DND-41 (cell line): ENCODE measurements at places on chromosomes 2 and 18.

DNA sequence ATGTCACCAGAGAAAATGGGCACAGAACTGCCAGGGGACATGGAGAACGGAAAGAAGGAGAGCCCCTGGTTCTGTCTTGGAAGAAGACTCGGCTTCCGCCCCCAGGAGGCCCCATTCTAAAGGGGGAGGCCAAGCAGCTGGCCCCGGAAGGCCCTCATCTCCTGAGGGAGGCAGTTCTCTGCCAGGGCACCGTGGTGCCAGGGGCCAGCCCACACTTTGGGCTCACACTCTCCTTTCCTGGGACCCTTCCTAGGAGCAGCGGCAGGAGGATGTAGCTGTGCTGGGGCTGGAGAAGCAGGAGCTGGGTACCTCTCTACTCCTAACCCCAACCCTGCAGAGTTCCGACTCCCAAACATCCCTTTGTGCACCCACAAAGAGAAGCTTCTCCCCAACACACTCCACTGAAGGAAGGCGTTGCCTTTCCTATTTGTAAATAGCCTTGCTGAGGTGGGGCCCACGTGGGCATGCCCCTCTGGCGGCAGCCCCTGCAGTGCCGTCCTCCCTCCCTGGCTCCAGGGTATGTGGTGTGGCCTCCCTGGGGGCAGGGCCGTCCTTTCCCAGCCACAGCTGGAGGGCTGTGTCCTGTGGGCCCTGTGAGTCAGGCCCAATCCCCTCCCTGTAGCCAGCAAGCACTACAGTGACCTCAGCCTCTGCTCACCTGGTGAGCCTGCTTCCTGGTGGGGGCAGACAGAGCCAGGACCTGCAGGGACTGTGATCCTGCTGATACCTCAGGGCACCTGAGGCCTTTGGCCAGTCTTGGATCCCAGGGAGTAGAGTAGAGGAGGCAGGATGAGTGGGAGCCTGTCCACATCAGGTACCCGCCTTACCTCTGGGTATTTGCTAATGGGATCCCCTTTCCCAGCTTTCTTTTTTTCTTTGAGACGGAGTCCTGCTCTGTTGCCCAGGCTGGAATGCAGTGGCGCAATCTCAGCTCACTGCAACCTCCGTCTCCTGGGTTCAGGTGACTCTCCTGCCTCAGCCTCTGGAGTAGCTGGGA lies 26.6 kb downstream of the ZFP36L2 start:
- no peak for DNase-seq

DNA sequence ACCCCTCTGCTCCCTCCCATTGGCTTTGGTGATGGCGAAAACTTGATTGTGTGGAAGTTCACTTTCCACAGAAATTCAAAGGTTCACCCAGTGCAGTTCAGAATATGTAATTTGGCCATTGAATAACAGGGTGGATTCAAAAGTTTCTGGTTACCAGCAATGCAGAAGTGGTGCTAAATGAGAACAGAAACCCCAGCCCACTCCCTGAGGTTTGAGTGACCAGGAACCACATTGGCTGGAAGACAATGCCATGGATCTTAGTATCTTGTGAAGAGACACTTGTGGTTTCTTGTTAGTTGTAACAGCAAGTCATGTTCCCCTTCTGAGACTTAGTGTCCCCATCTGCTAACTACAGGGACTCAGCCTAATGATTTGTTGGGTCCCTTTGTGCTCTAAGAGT lies 49.8 kb downstream of the QPCT start:
- DNase-seq = no peak

DNA sequence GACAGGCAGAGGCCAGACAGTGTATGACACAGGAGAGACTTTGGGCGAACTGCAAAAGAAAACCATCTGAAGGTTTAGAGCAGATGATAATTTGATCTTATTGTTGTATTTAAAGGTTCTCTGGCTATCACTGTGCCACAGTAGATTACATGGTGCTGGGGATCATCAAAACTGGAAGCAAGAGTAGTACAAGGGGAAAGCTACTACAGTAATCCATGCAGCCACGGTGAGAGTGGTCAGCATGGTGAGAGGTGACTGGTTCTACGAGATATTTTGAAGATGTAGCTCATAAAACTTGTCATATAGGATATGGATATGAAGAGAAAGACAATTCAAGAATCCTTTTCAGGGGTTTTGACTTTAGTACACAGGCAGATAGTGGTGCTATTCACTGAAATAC lies 194.8 kb upstream of the GULP1 start:
- DNase-seq = no peak

- no peak for DNase-seq
Measured at GRCh38 chr18:22711192-22711685, 221.9 kb upstream of the RBBP8 start.

DNA sequence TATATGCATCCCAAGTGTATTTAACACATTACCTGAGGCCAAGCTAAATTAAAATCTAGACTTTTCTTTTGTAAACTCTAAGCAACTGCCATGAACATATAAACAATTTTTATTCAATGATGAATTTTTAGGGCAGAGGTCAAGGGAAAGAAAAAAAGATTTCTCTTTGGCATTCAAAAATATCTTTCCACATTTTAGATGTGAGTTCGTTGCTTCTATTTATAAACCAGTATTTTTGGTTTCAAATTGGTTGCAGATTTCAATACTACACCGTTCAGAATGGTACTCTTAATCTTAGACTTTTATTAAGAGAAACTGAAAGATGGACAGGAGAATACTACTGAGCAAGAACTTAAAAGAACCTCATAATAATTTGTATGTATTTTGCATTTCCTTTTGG lies 293.6 kb upstream of the CCDC68 start:
- no peak for DNase-seq

DNA sequence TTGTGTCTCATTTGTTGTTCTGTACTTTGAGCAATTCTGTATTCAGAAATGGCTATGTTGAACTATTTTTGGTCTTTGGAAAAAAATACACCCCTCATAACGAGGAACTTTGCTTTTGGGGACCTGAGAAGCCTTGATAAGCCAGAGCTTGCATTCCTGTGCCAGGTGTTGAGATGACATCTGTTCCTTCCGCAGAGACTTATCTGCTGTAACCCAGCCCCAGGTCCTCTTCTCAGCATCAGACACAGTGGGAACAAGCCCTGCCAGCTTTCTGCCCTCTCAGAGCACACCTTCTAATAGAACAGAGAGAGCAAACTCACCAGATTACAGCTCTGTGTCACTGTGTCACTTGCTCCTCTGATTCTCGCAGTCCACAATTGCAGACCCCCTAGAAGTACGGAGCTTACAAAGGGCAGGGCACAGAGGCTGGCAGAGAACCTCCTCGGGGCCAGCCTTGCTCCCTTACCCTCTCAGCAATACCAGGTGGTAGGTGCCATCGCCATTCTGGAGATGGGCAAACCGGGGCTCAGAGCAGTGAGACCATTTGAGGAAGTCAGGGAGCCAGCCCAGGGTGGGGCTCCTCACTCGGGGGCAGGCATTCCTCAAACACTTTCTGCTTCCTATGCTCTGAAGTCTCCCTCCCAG lies 97.4 kb downstream of the DDX1 start:
- DNase-seq = no peak

DNA sequence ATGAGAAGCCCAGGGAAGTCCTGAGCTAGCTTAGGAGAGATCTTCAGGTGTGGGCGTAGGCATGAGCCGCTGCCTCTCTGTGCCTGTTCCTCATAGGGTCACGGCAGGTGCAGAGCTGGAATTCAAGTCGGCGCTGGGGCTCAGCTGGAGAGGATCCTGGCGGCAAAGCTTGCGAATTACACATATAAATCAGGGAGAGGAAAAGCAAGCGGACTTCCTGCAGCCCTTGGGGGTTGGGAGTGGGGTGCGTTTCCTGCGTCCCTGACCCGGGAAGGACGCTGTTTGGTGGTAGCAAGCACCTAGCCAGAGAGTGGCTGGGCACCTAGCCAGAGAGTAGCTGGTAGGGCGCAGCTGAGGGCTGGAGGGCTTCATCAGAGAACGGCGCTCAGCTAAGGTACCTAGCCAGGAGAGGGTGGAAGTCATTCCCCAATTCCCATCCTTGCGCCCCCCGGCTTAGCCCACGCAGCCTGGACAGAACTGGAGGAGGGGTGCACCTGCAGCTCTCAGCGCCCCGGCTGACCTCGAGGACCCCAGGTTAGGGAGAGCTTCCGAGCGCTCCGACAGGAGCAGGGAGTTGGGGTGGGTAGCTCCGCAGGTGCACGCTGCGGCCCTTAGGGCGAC lies 459 bp upstream of the EFR3B start:
- DNase-seq = peak; percentile 37

DNA sequence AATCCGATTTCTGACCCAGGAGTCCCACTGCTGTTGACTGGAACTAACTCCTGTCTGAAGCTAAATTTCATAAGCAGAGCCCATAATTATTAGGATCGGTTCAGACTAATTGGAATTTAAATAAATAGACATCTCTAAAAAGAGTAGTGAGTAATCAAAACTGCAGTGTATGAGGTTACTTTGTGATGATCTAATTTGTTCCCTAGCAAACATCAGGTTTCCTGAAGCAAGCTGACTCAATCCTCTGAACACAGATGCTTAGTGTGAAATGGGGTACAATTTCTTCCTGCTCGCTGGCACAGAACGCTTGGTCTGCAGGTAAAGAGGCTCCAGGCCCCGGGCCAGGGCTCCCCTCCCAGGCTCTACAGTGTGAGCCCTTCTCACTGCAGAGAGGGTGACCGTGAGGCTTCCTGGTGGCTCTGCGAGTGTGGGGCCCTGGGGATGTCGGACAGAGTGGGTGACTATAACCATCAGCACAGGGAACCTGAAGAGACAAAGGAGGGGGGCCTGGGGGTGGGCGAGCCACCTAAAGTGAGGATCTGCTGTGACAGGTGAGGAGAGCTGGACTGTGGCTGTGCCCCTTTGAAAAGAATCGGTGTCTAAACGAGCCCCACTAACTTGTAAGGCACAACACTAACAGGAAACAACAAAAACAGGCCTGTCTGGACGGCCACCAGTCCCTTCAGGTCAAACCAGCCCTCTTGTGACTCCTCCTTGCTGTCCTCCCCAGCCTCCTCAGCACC lies 20.2 kb downstream of the CHST10 start:
- no peak for DNase-seq

DNA sequence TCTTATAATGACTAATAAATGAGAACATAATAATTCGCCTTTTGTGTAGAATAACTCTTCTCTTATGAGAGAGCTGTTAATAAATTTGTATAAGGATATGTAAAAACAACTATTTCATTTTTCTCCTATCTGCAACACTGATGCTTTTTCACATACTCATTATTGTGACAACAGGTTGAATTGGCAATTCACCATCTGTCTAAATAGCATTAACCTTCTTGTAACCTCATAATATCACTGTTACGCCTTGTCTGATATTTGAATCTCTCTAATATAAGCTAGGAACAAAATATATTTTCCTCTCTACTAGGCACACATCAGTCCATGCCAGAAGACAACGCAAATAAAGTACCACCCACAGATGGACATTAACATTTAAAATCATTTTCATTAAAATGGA lies 938.9 kb downstream of the CPS1 start:
- DNase-seq = no peak

- DNase-seq = no peak
Measured at GRCh38 chr18:60200558-60200957, 172.0 kb downstream of the MC4R start.

DNA sequence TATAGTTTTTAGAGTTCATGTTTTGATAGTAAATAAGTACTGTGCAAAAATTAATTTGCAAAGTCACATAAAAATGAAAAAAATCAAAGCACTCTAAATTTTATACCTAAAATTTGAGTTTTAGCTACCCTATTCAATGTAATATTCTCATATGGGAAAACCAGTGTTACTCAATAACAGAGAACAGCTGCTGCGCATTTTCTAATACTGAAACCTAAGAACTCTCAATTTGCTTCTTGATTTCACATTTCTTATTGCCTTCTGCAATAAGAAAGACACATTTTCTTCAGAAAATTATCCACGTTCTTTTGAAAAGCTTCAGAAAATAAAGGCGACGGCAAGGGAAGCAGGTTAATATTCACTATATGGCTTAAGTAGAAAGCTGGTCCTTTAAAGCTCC lies 199.1 kb upstream of the CCDC150 start:
- no peak for DNase-seq

DNA sequence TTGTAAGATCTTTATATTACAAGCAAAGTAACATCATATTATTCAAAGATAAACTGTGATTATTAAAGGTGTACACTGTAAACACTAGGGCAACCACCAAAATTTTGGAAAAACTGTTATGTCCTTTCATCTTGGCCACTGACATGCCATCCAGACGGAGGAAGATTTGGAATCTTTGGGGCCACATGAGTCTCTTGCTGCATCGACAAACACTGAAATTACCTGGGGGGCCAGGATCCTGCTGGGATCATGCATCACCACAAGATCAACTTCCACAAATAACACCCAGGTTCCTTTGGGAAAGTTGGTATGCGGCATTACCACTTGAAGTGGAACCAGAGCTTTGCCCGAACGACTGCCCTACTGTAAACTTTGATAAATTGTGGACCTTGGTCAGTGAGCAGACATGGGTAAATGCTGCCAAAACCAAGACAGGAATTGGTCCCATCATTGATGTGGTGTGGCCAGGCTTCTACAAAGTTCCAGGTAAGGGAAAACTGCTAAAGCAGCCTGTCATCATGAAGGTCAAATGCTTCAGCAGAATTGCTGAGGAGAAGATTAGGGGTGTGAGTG lies 110.6 kb upstream of the UXS1 start:
- no peak for DNase-seq

DNA sequence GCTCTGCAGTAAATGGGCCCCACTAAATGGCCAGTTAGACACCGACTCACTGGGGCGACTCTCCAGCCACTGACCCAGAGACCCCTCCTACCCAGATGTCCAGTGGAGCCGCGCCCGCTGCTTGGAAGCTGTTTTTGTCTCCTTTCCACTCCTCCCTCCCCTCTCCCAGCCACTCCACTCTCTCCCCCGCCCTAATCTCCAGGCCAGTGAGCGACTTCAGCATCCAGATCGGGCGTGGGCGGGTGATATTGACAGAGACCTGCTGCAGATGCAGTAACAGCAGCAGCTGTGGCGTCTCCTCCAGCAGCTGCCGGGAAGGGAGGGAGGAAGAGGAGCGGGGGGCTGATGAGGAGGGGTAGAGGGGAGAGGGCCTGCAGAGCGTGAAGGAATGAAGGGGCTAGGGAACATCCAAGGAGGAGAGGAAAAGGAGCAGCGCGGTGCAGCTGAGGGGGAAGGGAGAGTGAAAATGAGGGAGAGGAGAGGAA lies at the start of gene SCN7A:
SCN7A (minus strand) TSS at position 110 of the 485 bp plus-strand sequence. CDS start 16,553 bp downstream, outside the sequence.
- no peak for DNase-seq

DNA sequence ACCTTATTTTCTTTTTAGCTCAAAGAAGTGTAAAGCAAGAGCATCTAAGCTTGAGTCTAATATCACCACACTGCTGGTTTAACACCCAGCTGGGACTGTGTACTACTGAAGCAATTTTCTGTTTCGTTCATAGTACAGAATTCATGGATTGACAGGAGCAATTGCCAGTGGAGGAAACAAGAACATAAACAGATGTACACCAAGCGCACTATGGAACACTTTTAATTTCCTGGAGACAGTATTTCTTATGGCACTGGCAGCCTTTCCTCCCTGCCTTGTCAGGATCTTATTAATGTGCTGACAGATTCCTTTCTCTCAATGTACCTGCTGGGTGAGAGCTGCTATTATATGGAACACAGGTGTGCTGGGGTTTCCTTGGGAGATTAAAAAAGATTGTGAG lies 4.2 kb upstream of the LANCL1 start:
- no peak for DNase-seq

GRCh38 chr2:41314511-41315070 lies 733.2 kb upstream of the PKDCC start:
- DNase-seq = no peak
